ENCODE measurements at places on chromosomes 13 and 19.
A peak's percentile ranks its signal among the peaks of the same experiment; 100 is the strongest.

DNA sequence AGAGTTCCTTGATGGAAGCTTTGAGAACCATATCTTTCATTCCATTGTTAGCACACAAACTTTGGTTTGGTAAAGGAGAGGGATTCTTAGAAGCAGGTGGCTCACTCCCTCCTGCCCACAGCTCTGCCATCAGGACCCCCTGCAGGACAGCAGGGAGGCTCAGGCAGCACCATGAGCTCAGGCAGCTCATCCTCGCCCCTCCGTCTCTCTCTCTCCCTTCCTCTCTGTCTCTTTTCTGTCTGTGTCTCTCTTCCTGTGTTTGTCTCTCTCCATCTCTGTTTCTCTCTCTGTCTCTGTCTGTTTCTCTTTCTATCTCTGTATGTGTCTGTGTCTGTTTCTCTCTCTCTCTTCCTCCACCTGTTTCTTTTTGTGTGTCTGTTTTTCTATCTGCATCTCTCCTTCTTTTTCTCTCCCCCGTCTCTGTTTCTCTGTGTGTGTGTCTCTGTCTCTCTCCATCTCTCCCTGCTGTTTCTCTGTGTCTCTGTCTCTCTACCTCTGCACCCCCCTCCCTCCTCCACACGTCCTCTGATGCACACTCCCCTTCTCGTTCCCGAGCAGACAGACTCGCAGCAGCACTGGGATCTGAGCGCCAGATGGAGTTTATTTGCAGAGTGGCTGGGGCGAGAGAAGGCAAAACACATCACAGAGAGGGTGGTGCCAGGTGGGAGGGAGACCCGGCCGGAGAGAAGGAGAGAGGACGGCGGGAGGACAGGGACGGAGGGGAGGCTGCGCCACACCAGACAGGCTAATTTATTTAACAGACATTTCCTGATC, 8.7 kb downstream of the SBK2 start:
- H3K4me3 ChIP-seq: no peak overlapping the region
- no peak overlapping the region for H3K27ac ChIP-seq
- peaks cover 6% of the 10 kb centered on the region for H3K4me1 ChIP-seq
- H3K36me3 ChIP-seq: peaks cover 4% of the 10 kb centered on the region

DNA sequence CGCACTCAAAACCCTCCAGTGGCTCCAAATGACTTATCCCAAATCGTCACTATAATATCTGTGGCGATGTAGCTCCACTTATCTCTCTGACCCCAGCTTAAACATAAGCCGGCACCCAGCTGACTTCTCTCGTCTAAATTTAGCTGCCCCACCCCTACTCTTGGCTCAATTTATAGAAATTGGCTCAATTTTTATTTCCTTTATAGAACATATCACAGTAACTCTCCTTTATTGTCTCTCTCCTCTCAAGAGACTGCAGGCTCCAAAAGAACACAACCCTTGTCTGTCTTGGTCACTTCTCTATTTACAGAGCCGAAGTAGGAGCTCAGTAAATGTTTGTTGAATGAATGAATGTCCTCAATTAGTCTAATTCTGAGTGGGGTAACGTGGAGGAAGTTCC, 805 bp downstream of the ZNF784 start:
- peaks cover 26% of the 10 kb centered on the region for H3K36me3 ChIP-seq
- peaks cover 5% of the 10 kb centered on the region for H3K27me3 ChIP-seq
- H3K4me1 ChIP-seq: peaks cover 19% of the 10 kb centered on the region
- H3K4me3 ChIP-seq: peak overlapping the region; percentile 87
- DNase-seq: no peak

GRCh38 chr13:64347664-64348063, 2882.5 kb downstream of the PCDH9 start:
- DNase-seq: no peak
- H3K27me3 ChIP-seq: no peaks in the 10 kb centered on the region
- no peaks in the 10 kb centered on the region for H3K4me1 ChIP-seq
- H3K36me3 ChIP-seq: no peaks in the 10 kb centered on the region
- H3K4me3 ChIP-seq: no peak overlapping the region

GRCh38 chr19:1428738-1429391, 9.3 kb upstream of the RPS15 start:
- peaks cover 37% of the 10 kb centered on the region for H3K4me1 ChIP-seq
- H3K27me3 ChIP-seq: no peaks in the 10 kb centered on the region
- no peak overlapping the region for H3K4me3 ChIP-seq
- H3K27ac ChIP-seq: no peak overlapping the region
- H3K36me3 ChIP-seq: peaks cover 9% of the 10 kb centered on the region
- DNase-seq: no peak

- no peak overlapping the region for H3K27ac ChIP-seq
- no peaks in the 10 kb centered on the region for H3K27me3 ChIP-seq
- no peak overlapping the region for H3K4me3 ChIP-seq
- no peaks in the 10 kb centered on the region for H3K4me1 ChIP-seq
- H3K36me3 ChIP-seq: peaks cover 6% of the 10 kb centered on the region
These were observed 131.6 kb downstream of the NDFIP2 start for GRCh38 chr13:79612604-79613003.

DNA sequence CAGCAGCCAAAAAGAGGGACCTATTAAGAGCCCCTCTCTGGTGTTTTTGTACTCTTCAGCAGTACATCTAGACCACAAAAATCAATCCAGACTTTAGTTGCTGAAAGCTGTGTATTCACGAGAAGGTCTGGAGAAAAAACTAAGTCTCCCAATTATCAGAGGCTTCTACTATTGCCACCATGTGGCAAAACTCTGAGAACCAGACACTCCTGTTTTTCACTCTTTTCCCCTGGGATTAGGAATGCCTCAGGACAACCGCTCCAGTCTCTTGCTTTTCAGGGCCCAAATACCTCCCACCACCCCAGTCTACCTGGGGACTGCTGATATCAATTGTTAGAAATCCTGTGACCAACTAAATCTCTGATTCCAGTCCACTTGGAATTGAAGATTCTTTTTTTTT, 30.1 kb upstream of the OBI1 start:
- no peak overlapping the region for H3K4me3 ChIP-seq
- DNase-seq: no peak
- no peaks in the 10 kb centered on the region for H3K36me3 ChIP-seq
- no peaks in the 10 kb centered on the region for H3K4me1 ChIP-seq
- H3K27me3 ChIP-seq: peaks cover 6% of the 10 kb centered on the region
- H3K27ac ChIP-seq: no peak overlapping the region

GRCh38 chr19:52748336-52748950, 13.6 kb upstream of the ZNF611 start:
- H3K4me1 ChIP-seq: peaks cover 22% of the 10 kb centered on the region
- no peaks in the 10 kb centered on the region for H3K27me3 ChIP-seq

DNA sequence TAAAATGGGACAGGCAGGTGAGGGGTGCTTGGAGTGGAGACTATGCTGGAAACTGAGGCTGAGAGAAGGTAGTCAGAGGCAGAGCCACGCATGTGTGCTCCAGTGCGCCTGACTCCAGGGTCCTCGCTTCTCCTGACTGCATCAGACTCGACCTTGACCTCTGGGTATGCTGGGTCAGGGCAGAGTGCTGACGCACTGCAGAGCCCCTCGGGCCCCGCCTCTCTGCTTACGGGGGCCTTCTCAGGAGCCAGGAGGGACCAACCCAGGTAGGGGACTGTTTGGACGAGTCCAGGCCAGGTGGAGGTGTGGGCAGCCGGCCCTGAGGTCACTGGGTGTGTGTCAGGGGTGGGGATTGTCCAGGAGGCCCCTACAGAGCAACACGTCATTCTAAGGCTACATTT, 22.9 kb upstream of the SLC7A10 start:
- peaks cover 15% of the 10 kb centered on the region for H3K27me3 ChIP-seq
- H3K4me3 ChIP-seq: no peak overlapping the region
- no peak overlapping the region for H3K27ac ChIP-seq
- H3K4me1 ChIP-seq: no peaks in the 10 kb centered on the region
- no peaks in the 10 kb centered on the region for H3K36me3 ChIP-seq

- H3K4me3 ChIP-seq: no peak overlapping the region
- H3K27me3 ChIP-seq: no peaks in the 10 kb centered on the region
- no peaks in the 10 kb centered on the region for H3K4me1 ChIP-seq
- no peak overlapping the region for H3K27ac ChIP-seq
- H3K36me3 ChIP-seq: no peaks in the 10 kb centered on the region
These were observed 1346.0 kb upstream of the SPRY2 start for GRCh38 chr13:81686877-81687276.

- no peak overlapping the region for H3K27ac ChIP-seq
- peak overlapping the region; percentile 87 for H3K4me3 ChIP-seq
- H3K36me3 ChIP-seq: peaks cover 10% of the 10 kb centered on the region
- H3K4me1 ChIP-seq: peaks cover 15% of the 10 kb centered on the region
- H3K27me3 ChIP-seq: peaks cover 14% of the 10 kb centered on the region
These were observed 533 bp upstream of the DCAF15 start for GRCh38 chr19:13951799-13952153.

GRCh38 chr13:48709213-48709612, 55.5 kb downstream of the CYSLTR2 start:
- no peaks in the 10 kb centered on the region for H3K4me1 ChIP-seq
- no peak overlapping the region for H3K4me3 ChIP-seq
- H3K27me3 ChIP-seq: peaks cover 8% of the 10 kb centered on the region
- no peak for DNase-seq
- H3K27ac ChIP-seq: no peak overlapping the region

DNA sequence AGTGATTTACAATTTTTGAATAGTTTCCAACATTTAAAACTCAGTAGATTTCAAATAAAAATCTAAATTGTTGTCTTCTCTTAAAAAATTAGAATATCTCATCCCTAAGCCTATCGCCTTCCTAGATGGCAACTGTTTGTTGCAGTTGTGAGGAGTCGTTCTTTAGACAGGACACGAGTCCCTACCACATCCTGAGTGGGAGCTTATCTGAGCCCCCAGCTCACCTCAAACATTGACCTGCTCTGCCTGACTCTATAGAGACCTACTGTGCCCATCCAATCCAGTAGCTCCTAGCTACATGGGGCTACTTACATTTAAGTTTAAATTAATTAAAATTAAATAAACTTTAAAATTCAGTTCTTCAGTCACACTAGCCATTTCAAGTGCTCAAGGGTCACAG, 434.7 kb downstream of the FOXO1 start:
- H3K36me3 ChIP-seq: no peaks in the 10 kb centered on the region
- DNase-seq: no peak
- no peak overlapping the region for H3K4me3 ChIP-seq
- no peak overlapping the region for H3K27ac ChIP-seq
- peaks cover 59% of the 10 kb centered on the region for H3K4me1 ChIP-seq

- H3K27ac ChIP-seq: no peak overlapping the region
- H3K4me3 ChIP-seq: no peak overlapping the region
- peaks cover 75% of the 10 kb centered on the region for H3K27me3 ChIP-seq
- DNase-seq: no peak
- H3K4me1 ChIP-seq: peaks cover 5% of the 10 kb centered on the region
- H3K36me3 ChIP-seq: peaks cover 27% of the 10 kb centered on the region
These were observed 740 bp upstream of the BEST2 start for GRCh38 chr19:12750851-12751250.

DNA sequence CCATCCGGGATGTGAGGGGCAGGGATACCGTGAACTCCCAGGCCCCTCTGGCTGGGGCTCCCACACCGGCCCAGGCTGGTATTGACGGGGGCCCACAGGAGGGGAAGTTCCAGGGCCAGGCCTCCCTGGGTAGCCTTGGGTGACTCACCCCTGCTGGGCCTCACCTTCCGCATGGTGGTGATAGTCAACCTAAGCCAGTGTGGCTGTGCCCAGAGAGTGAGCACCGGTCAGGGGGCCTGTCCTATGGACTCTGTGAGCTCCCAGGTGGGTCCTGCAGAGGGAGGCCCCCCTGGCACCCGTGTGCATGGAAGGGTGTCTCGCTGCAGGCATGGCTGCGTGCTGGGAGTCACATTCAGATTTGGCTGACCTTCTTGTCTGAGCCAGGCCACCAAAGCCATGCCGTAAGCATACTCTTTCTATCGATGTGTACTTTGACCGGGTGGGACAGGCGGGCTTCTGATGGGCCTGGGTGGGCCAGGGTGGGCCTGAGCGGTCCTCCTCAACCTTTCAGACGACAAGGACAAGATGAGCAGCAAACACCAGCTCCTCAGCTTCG, 27.6 kb downstream of the DHX34 start:
- H3K27me3 ChIP-seq: peaks cover 2% of the 10 kb centered on the region
- no peak overlapping the region for H3K27ac ChIP-seq
- no peak overlapping the region for H3K4me3 ChIP-seq
- no peak for DNase-seq

DNA sequence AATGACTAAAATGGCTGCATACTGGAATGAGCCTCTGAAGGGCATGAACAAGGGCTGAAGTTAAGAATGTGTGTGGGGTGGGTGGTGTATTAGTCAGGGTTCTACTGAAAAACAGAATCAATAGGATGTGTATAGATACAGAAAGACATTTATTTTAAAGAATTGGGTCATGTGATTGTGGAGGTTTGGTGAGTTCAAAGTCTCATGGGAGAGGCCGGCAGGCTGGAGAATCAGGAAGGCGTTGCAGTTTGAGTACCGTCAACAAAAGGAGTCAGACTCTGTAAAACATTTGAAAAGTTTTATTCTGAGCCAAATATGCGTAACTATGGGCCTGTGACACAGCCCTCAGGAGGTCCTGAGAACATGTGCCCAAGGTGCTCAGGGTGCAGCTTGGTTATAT, 24.5 kb upstream of the CYSLTR2 start:
- H3K4me3 ChIP-seq: no peak overlapping the region
- no peak for DNase-seq
- no peak overlapping the region for H3K27ac ChIP-seq

- H3K27me3 ChIP-seq: peaks cover 33% of the 10 kb centered on the region
- no peak for DNase-seq
- no peaks in the 10 kb centered on the region for H3K36me3 ChIP-seq
- peaks cover 19% of the 10 kb centered on the region for H3K4me1 ChIP-seq
- H3K4me3 ChIP-seq: no peak overlapping the region
These were observed 3.4 kb downstream of the EVI5L start for GRCh38 chr19:7833225-7834099.

GRCh38 chr19:38850436-38850975, 720 bp upstream of the HNRNPL start:
- peaks cover 55% of the 10 kb centered on the region for H3K4me1 ChIP-seq
- H3K27ac ChIP-seq: peak overlapping the region; percentile 99

GRCh38 chr19:47507924-47508553, 6.8 kb downstream of the NAPA start:
- no peaks in the 10 kb centered on the region for H3K27me3 ChIP-seq
- no peak overlapping the region for H3K27ac ChIP-seq
- no peak overlapping the region for H3K4me3 ChIP-seq
- H3K4me1 ChIP-seq: peaks cover 18% of the 10 kb centered on the region
- no peak for DNase-seq

DNA sequence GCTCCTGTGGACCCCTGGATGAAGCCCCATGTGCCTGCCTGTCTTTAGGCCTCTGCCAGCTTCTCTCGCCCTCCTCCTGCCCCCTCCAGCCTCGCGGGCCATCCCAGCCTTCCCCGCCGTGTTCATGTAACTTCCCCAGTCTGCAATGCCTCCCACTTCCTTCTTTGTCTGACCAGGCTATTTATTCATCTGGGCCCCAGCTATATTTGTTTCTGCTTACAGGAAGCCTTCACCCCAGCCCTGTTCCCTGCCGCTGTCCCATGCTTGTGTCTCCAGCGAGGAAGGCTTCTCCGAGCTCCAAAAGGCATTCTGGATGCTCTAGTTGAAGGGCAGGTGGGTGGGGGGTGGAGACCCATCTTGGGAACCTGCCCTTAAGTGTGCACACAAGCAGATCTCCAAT, 7.9 kb upstream of the C3 start:
- no peak overlapping the region for H3K4me3 ChIP-seq
- H3K27ac ChIP-seq: peak overlapping the region; percentile 74
- no peak for DNase-seq

GRCh38 chr19:56972291-56972841, 131.8 kb upstream of the PEG3 start:
- H3K27me3 ChIP-seq: peaks cover 6% of the 10 kb centered on the region
- H3K36me3 ChIP-seq: peaks cover 5% of the 10 kb centered on the region
- no peak for DNase-seq
- H3K27ac ChIP-seq: no peak overlapping the region
- H3K4me1 ChIP-seq: no peaks in the 10 kb centered on the region
